ENCODE measurements at places on chromosomes 4 and X.

DNA sequence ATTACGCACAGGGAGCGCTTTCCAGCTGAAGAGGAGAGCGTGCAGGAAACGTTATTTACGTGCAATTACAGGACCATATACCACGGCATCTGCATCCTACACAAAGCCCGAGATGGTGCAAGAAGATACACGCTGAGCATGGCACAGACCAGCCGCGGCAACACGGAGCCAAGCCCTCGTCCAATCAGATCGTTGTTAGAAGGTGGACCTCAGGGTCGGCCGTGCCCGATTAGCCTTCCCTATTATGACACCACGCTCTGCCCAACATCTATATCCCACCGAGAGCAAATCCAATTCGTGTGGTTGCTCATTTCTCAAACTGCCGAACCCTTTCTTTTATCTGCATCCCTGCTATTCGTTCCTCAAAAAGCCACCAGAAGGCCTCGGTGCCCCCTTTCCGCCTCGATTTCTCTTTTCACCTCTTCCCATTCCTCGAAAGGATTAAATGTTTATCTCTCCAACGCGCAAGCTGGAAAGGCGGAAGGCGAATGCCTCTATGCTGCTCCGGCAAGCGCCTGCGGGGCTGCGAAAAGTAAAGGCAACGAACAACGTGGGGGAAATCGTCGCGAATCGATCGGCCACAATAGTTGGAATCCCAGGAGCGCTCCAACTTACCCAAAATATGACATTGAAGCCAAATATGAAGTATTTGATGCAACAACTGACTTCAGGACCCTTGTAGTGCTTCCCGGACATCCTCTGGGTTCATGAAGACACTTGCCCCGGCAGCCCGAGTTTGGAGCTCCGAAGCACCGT, 702 bp downstream of the TSPAN5 start:
- DNase-seq, result no peak

- no peak for DNase-seq
These were observed 94.1 kb downstream of the NEUROG2 start for GRCh38 chr4:112421911-112422310.

GRCh38 chr4:2931512-2932301, 31.5 kb downstream of the NOP14 start:
- DNase-seq, result no peak

GRCh38 chr4:84985952-84986351, 19.5 kb upstream of the WDFY3 start:
- no peak for DNase-seq

DNA sequence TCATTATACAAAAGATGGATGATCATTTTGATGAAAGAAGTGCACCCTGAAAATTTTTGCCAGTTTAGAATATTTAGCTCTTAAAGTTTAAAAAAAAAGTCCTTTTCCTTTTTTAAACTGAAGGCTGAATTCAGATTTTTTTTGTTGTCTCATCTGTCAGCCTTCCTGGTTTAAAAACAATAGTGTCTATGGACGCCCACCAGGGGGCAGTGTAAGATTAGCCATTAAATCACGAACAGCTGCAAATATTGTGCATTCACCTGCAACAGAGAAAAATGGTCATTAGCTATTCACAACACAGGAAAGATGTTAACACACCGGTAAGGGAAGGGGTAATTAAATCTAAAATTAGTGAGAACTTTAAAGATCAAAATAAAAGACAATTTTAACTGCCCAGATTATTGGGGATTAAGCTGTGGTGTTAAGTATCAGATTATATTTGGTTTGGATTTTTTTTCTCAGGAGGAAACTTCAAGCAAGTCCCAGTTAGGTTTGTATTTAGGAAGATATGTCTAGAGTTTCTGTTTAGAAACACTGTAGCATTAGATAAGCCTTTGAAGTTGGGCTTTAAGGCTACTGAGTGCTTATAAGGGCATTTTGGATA, 4.4 kb upstream of the CXorf38 start:
- DNase-seq, result peak; percentile 37

- DNase-seq, result no peak
These were observed 22.3 kb upstream of the NAT8L start for GRCh38 chr4:2036866-2037265.

GRCh38 chr4:105149771-105150170, 3.1 kb downstream of the TET2 start:
- DNase-seq, result no peak

- no peak for DNase-seq
These were observed 482.9 kb downstream of the NAF1 start for GRCh38 chr4:162683659-162684370.

DNA sequence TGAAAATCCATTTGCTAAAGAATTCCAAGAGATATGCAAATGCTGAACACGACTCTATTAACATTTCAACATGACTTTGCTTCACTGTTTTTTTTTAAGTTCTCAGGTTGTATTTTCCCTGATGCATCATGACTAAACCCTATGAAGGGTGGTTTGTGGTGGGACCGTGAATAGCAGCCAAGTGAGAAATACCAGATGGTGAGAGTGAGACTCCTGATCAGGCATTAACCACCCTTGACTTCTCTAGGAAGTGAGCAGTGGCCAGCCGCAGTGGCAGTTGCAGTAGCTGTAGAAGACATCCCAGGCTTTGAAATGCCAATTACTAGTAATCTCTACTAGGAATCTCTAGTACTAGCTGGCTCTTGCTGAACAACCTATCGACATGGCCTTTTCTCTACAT, 383.4 kb downstream of the FAM133A start:
- DNase-seq, result no peak

- no peak for DNase-seq
These were observed 8.6 kb downstream of the BLOC1S4 start for GRCh38 chr4:6724421-6725111.

DNA sequence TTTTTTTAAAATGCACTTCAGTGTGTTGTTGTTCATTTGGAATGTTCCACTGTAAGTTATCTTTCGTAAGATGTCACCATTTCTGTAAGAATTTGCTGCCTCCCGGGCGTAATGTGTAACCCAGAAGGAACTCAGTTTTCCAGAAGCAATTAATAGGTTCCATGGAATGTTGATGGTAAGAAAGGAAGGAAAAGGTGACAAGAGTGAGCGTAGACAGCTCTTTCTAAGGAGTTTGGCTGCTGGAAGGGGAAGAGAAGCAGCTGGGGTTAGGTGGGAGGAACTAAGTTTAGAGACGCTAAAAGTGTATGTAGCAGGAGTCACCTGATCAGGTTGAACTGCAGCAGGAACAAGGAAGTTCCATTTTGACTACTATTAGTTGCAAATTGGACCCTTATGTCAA, 35.9 kb downstream of the PNMA5 start:
- DNase-seq, result no peak

DNA sequence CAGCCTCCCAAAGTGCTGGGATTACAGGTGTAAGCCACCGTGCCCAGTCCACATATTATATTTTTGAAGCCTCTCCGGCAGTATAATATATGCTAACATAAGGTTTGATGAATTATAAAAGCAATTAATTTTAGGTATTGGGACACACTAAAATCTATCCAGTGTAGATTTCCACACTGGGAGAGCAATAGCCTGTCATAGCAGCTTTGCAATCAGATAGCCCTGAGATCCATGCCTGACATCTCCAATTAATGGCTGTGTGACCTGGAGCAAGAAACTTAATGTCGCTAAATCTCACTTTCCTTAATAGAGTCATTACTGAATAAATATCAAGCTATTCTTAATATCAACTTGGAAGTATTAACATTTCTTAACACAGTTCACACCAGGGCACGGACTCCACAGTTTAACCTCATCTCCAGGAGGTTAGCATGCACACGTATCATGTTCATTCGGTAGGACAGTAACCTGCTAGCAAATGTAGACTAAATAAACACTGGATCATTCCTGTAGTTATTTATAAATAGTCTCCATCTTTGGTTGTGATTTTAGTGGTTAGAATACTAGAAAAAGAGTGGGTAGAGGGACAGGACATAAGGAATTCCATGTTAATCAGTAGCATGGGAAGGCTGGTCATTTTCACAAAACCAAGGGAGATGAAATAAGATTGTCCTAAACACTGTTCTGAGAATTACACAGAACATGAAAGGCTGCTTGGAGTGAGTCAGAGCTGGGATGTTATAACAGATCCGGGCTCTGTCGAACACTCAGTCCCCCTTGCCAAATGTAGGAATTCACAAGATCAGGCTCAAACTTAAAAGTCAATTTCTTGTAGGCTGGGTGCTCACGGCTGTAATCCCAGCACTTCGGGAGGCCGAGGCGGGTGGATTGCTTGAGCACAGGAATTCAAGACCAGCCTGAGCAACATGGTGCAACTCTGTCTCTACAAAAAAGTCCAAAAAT, 254.7 kb downstream of the PALLD start:
- no peak for DNase-seq

- DNase-seq, result no peak
These were observed 125.7 kb downstream of the STAG2 start for GRCh38 chrX:124087000-124087746.

DNA sequence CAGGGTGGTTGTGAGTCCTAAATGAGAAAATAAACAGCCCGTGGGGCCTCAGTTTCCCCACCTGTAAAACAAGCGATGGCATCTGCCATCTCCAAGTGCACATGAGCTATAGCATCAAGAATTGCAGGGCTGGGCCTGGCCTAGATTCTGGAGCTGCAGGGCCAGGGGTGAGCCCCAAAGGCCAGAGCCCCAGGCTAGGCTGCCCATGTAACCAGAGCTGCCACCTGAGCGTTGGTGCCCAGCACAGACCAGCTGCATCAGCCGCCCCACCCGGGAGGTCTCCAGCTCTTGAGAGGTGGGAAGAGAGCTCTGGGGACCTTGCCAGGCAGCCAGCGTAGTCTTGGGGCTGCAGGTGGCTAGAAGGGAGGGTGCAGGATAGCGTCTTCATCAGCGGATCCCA, 27.0 kb upstream of the GPR78 start:
- no peak for DNase-seq

- no peak for DNase-seq
These were observed 395.4 kb downstream of the BMPR1B start for GRCh38 chr4:95153182-95153581.

GRCh38 chr4:172202480-172203076, 389.4 kb downstream of the GALNTL6 start:
- DNase-seq, result no peak

DNA sequence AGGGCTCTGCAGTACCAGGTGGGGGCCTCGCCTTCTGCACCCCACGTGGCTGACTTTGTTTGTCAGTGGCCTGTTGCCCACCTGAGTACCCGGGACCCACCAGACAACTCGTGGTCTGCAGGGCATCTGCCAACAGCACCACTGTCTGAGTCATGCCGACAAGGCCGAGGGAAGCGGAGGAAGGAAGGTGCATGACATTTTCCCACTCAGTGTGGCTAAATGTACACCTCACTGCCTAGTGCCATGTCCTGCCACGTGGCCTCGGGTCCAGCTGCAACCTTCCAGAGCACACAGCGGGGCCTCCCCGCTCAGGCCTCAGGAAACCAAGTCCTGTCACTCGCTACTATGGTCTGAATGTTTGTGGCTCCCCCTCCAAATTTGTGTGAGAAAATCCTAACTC, 22.1 kb downstream of the ABLIM2 start:
- DNase-seq, result no peak

DNA sequence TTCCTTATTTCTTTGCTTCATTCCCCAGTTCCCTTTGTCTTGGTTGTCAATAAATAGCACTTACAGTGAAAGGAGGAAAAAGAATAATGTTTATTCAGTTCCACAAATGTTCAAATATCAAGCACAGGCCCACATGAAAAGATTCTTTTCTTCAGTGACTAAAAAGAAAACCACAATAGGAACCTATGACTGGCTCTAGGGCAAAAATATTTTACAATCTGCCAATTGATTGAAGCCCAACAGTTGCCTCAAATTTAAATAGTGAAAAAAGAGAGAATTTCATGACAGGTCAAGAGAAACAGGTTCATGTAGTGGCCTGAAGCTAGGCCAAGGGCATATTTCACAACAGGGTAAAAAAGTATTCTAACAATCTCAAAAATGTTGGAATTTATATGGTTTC, 553.8 kb downstream of the CENPC start:
- no peak for DNase-seq

DNA sequence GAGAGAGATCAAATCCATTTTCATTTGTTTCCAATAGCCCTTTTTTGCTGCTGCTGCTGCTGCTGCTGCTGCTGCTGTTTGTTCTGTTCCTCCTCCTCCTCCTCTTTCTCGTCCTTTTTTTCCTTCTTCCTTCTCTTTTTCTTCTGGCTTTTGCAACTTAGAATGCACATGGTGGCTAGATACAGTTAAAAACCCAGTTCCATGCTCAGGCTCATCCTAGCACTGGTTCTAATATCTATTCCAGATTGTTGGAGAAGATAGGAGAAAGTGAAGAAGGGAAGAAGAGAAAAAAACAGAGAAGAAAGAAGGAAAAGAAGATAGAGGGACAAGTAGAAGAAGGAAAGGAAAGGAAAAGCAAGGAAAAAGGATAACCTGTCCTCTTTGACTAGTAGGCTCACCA, 39.7 kb downstream of the VSIG4 start:
- DNase-seq, result no peak
